ENCODE measurements at places on chromosomes 5 and 9. TPM values are rescaled to one million over a fixed set of nuclear protein-coding genes. Genes with fewer than 3 reads are reported as not detected.

DNA sequence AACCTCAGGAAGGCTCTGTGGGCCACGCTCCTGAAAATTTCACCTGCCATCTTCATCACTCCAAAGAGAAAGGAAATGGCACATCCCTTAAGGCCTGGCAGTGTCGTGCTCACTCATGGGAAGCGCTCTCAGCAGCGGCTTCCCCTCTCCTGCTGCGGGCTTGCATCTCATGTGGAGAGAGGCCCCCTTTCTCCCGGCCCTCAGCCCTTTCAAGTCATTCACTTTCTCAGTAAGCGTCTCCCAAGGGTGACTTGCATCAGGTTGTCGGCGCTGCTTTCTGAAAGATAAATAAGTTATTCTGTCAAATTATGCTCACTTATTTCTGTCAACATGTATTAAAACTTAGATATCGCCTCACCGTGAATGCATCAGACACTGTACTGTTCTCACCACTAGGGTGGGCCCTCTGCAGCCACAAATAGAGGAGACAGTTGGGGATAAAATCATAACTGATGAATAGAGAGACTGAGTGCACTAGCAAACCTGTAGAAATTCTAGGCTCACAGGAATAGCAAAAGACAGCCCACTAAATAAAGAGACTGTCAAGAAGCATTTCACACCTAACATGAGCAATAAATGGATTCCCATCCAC lies 174.6 kb downstream of the RFK start:
- no peaks in the 10 kb centered on the region for H3K36me3 ChIP-seq
- H3K4me1 ChIP-seq, result no peaks in the 10 kb centered on the region
- no peak overlapping the region for H3K27ac ChIP-seq
- DNase-seq, result no peak

DNA sequence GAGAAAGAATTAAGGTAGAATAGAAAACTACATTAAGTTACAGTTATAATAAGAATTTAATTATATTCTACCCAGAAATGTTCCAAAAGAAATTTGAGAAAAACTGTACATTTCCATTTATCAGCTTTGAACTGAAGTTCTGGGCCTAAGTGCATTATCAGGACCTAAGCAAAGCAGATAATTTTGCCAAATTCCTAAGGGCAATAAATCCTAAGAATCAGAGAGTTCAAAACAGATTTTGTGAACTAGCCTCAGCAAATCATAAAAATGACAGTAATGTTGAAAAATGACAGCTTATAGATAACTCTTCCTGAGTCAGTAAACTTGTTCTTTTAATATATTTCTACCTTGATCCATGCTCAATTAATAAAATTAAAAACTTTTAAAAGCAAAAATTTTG lies 662.1 kb upstream of the CDH9 start:
- no peak overlapping the region for H3K4me3 ChIP-seq
- H3K27ac ChIP-seq, result no peak overlapping the region
- no peaks in the 10 kb centered on the region for H3K4me1 ChIP-seq
- no peaks in the 10 kb centered on the region for H3K36me3 ChIP-seq
- no peaks in the 10 kb centered on the region for H3K27me3 ChIP-seq

- no peak overlapping the region for H3K27ac ChIP-seq
- no peak overlapping the region for H3K4me3 ChIP-seq
- no peaks in the 10 kb centered on the region for H3K36me3 ChIP-seq
- no peak for DNase-seq
Observed at GRCh38 chr5:16909464-16909863, 26.6 kb downstream of the MYO10 start.

TMC1 gene
- total RNA-seq, result not detected

GRCh38 chr9:95003689-95004410 lies 277.4 kb downstream of the AOPEP start:
- peaks cover 12% of the 10 kb centered on the region for H3K4me1 ChIP-seq
- H3K27ac ChIP-seq, result no peak overlapping the region
- no peak for DNase-seq
- H3K36me3 ChIP-seq, result peaks cover 10% of the 10 kb centered on the region
- H3K4me3 ChIP-seq, result peak overlapping the region; percentile 86
- H3K27me3 ChIP-seq, result peaks cover 23% of the 10 kb centered on the region
